ENCODE measurements at places on chromosomes 2 and 18.

DNA sequence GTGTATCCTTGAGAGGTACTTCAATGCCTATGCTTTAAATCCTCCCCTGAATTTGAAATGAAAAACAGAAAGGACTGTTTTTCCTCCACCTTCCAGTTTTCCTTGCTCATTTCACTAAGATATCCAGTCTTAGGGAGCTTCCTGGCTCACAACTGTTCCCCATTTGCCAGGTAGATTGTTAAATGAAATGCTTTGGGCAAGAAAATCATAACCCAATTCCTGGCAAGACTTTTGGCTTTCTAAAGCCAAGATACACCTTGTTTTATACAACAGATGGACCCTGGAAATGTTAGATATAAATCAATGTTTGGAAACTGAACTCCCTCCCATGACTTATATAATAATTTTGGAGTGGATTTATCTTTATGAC, 3.6 kb upstream of the CHMP3 start:
- DNase-seq, result no peak

GRCh38 chr2:229244975-229245374, 26.1 kb downstream of the PID1 start:
- DNase-seq, result no peak

DNA sequence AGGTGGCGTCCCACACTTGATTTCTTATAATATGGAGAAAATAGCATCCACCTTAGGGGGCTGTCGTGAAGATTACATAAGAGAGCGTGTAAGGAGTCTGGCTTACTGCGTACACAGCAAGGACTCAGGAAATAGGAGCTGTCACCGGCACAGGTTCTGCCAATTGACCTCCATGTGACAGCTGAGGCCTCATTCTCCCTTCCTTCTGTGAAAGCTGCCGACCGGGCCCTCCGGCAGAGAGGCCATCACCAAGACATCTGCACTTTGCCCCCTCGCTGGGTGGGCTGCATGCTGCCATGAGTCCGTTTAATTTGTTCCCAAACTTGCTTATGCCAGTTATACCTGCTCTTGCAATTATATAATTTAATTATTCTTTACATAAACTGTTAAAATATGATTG, 27.7 kb downstream of the HS1BP3 start:
- no peak for DNase-seq

GRCh38 chr18:45249246-45249661, 366.0 kb upstream of the SLC14A2 start:
- DNase-seq, result no peak

- peak; percentile 12 for DNase-seq
These were observed 230.7 kb downstream of the TMX3 start for GRCh38 chr18:68484241-68484640.
